ENCODE measurements at places on chromosomes 16 and 17.

DNA sequence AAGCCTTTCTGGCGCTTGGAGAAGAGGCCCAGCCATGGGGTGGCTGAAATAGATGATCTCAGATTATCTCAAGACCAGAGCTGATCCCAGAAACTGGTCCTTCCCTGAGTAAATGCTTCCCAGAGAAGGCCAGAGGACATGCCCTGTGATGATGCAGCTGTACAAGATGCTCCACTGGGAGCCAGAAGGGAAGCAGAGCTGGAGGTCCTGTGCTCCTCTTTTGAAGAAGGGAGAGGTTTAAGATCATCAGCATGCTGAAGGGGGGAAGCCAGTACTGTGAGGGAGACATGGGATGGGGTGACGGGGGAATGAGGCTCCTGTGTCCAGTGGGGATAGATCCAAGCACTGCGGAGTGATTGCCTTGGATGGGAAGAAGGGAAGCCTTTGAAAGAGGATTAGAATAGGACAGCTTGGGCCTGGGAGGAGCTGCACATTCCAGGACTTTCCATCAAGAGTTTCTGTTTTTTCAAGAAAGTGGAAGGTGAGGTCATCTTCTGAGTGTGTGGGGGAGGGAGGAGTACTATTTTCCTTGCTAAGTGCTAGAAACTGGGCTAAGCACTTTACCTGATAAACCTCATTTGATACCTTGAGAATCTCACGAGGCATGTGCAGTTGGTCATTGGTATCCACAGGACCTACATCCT, 16.4 kb upstream of the ALOX15B start:
- DNase-seq = no peak

GRCh38 chr17:55737976-55738501, 12.8 kb upstream of the PCTP start:
- DNase-seq = no peak

DNA sequence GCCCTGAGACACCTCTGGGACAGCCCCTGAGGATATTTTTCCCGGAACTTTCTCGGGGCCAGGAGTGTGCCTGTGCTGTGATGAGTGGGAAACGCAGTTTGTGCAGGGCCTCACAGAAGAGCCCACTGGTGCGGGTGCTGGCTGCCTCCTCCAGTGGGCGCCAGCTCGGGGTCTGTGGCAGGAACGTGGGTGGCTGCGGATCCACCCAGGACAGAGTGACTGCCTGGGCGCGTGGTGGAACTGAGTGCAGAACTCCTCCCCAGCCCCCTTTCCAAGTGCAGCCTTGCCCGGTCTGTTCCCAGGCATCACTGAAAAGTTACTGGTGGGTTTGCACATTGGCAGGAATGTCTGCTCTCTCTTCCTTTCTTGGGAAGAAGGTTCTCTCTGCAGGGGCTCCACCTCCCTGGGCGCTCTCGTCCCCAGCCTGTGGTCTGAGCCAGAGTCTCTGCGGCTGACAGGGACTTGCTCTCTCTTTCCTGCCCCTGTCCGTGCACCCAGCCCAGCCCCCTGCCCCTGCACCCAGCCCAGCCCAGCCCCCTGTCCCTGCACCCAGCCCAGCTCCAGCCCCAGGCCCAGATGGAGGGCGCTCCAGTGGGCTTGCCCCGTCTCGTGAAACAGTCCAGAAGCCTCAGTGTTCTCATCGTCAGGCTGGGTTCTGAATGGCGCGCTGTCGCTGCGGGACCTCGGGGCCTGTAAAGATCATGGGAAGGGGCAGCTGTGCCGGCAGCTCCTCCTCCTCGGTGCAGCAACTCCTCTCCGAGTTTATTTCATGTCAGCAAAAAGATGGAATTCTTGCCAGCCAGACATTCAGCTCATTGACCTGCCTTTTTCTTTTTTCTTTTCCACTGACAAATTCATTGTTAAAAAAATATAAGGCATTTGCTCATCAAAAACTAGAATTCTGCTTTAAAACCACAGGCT, 117.5 kb downstream of the BANP start:
- no peak for DNase-seq

DNA sequence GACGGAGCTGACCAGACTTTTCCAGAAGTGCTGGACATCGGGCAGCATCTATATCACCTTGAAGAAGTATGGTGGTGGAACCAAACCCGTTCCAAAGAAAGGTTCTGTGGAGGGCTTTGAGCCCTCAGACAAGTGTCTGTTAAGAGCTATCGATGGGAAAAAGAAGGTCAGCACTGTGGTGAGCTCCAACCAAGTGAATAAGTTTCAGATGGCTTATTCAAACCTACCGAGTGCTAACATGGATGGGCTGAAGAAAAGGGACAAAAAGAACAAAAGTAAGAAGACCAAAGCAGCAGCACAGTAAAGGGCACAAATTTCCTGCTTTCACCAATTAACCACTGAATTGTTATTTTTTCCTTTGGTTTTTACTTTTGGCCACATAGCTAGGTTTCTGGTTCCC, 6.9 kb downstream of the KAT7 start:
- DNase-seq = no peak

DNA sequence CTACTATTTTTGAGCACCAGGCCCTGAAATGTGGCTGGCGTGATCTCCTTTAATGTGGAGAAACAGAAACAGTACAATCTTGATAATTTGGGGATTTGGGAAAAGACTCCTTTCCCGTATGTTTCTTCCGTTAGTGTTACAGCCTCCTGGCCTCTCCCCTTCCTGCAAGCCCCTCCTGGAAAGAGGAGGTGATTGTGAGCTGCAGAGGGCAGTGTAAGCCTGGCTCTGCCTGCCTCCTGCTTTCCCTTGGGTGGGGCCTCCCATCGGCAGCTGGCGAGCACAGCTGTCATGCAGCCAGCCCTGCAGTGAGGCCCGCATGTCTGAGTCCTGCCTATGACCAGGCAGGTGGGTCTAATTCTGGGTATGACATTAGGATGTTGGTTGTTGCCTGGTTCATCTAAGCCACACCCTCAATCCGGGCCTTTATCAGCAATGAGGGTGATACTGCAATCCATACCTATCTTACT, 48.7 kb upstream of the WSB1 start:
- no peak for DNase-seq

- DNase-seq = no peak
Measured at GRCh38 chr17:41343029-41343428, 7.6 kb downstream of the KRT33A start.

DNA sequence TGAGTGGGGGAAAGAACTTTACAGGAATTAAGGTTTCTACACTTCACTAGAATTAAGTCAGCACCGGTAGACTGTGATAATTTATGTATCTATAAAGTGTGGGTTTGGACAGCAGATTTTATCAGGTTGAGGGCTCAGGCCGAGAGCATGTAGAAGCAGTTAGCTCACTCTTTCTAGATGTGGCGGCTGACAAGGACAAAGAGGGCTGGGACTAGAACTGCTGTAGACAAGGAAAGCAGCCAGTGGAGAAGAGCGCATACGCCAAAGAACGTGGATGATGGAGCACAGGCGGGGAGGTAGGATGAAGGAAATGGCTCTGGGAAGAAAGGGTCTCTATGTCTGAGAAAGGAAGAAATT, 504 bp upstream of the GOSR1 start:
- DNase-seq = no peak

GRCh38 chr17:7837408-7838088, 3.5 kb downstream of the KDM6B start:
- no peak for DNase-seq

GRCh38 chr17:12118617-12119016, 97.9 kb downstream of the MAP2K4 start:
- DNase-seq = no peak

GRCh38 chr16:57610611-57611010, 17.8 kb upstream of the ADGRG1 start:
- no peak for DNase-seq

DNA sequence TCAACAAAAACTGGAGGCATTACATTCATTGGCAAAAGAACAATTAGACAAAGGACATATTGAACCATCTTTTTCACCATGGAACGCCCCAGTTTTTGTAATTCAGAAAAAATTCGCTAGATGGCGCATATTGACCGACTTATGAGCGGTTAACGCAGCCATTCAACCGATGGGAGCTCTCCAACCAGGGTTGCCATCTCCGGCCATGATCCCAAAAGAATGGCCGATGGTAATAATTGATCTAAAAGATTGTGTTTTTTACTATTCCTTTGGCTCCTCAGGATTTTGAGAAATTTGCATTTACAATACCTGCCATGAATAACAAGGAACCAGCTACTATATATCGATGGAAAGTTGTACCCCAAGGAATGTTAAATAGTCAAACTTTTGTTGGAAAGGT, 21.4 kb downstream of the ALOX15B start:
- DNase-seq = no peak

- no peak for DNase-seq
Measured at GRCh38 chr16:64957246-64957645, 164.6 kb downstream of the CDH11 start.

GRCh38 chr17:8611619-8612298, 18.8 kb downstream of the MYH10 start:
- DNase-seq = no peak

DNA sequence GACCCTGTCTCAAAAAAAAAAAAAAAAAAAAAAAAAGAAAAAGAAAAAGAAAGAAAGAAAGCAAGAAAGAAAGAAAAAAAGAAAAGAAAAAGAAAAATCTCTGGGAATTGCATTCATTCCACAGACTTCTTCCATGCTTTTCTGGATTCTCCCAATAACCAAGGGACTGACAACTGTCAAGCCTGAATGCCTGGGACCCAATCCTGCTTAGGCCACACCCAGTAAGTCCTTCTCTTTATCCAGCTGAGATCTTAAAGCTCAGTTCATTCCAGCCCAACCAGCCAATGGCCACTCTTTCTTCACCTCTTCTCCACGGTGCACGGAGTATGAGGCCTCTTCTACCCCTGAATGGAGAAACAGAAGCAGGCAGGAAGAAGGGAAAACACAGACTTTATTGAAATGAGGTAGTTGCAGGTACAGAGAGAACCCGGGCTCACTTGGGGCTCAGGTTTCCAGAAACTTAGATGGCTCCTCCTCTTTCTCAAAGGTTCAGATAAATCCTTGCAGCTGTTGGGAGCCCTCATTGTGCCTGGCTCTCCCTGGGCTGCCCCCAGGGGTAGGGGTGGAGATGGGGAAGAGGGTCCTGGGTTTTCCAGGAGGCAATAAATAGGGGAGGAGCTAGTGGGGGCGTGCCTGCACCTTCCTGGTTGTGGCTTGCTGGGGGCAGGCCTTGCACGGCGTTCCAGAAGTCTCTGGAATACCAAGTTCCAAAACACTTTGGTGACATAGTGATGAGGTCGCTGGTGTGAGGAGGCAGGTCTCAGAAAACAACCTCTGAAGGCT, 2.5 kb downstream of the HOXB1 start:
- DNase-seq = no peak

- no peak for DNase-seq
Measured at GRCh38 chr17:37859451-37859850, 64.8 kb upstream of the TBC1D3K start.

DNA sequence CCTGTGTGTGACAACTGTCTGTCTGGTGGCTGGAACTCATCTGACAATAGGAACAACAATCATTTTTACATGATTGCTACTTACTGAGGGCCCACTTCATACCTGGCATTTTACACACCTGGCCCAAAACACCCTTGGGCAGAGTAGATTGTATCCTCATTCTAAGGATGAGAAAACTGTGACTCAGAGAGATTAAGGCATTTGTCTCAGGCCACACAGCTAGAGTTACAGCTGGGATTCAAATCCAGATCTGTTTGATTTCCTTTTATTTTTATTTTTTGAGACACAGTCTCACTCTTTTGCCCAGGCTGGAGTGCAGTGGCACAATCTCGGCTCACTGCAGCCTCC, 242.1 kb downstream of the XYLT1 start:
- no peak for DNase-seq

GRCh38 chr16:1919327-1919998, 1.2 kb upstream of the HS3ST6 start:
- no peak for DNase-seq

DNA sequence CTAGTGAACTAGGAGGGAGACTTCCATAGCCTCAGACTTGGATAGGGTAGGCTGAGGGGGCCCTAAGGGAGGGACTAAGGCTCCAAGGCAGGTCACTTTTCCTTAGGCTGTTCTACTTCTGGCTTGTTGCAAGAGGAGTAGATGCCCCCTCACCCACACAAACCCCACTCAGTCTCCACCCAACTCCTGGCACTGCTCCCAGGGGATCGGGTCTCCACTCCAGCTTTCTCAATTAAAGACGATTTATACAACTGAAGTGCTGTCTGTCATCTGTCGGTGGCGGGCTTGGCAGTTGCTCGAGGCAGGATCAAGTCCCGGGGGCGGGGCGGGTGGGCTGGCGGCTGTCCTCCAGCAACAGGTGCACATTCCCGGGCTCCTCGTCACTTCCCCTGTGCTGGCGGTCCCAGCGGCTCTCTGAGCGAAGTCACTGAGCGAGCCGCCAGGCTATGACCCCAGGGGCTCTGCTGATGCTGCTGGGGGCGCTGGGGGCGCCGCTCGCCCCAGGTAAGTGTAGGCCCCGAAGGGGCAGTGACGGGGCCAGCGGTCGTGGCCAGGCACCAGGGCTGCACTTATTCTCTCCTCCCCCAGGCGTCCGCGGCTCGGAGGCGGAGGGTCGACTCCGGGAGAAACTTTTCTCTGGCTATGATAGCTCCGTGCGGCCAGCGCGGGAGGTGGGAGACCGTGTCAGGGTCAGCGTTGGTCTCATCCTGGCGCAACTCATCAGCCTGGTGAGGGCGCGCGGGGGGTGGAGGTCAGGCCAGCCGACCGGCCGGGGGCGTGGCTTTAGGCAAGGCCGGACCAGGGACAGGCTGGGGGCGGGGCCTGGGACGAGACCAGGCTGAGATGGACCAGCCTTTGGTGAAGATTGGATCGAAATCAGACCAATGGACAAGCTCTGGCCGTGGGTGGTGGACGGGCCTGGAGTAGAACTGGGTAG, at the start of gene CHRNB1:
CHRNB1 (plus strand) TSS at position 380 of the 937 bp plus-strand sequence; CDS start at position 447, 67 bp downstream.
- DNase-seq = no peak

GRCh38 chr16:80097098-80097497, 443.7 kb upstream of the DYNLRB2 start:
- no peak for DNase-seq

DNA sequence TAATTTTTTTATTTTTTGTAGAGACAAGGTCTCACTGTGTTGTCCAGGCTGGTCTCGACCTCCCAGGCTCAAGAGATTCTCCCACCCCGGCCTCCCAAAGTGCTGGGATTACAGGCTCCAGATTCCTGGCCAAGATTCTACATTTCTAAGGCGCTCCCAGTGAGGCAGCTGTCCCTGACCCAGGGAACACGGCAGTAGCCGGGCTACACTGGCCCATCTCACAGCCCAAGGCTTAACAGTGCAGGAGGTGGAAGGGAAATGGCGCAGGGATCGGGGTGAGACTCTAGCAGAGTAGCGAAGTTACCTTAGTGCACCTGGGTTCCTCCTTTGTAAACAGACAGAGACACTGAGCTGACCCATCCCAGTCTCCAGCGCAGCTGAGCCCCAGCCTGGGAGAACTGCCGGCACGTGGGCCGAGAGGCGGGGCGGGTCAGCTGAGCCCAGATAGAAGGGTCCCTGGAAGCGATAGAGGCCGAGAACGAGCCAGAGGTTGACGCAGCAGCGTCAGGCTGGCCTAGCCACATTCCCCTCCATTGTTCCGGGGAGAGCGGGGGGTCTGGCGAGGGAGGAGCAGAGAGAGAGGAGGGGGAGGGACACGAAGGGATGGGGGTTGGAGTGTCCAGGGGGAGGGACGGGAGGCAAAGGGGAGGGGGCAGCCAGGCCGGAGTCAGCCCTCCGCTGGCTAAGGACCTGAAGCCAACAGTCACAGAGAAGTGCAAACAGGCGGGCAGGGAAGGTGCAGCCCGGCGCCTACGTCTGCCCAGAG, 2.5 kb downstream of the CARHSP1 start:
- no peak for DNase-seq

Data from activated CD8-positive, alpha-beta memory T cell treated with anti-CD3 and anti-CD28 coated beads for 48 hours (primary cell).